ENCODE measurements at places on chromosomes 11 and 22.

- no peak for DNase-seq
Observed at GRCh38 chr11:44860346-44860745, 90.3 kb downstream of the TP53I11 start.

GRCh38 chr11:15886866-15887265 lies 469.5 kb downstream of the SOX6 start:
- no peak for DNase-seq

- no peak for DNase-seq
Observed at GRCh38 chr11:94870422-94870821, 102.3 kb downstream of the AMOTL1 start.

DNA sequence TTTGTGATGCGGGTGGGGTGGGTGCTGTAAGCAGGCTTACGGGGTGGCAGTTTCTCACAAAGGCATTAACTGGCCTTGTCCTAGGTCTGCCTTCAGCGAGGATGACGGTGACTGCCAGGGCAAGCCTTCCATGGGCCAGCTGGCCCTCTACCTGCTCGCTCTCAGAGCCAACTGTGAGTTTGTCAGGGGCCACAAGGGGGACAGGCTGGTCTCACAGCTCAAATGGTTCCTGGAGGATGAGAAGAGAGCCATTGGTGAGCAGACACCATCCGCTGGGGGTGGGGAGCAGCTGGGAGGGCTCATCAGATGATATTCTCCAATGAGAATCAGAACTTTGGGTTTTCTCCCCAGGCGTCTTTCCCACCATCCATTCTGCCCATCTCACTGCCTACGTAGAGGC lies 5.8 kb downstream of the TCN2 start:
- no peak for DNase-seq

- DNase-seq: no peak
Observed at GRCh38 chr11:83158965-83159901, 2.3 kb downstream of the PCF11 start.

- DNase-seq: peak; percentile 29
Observed at GRCh38 chr11:116993599-116993998, 104.6 kb downstream of the SIK3 start.

DNA sequence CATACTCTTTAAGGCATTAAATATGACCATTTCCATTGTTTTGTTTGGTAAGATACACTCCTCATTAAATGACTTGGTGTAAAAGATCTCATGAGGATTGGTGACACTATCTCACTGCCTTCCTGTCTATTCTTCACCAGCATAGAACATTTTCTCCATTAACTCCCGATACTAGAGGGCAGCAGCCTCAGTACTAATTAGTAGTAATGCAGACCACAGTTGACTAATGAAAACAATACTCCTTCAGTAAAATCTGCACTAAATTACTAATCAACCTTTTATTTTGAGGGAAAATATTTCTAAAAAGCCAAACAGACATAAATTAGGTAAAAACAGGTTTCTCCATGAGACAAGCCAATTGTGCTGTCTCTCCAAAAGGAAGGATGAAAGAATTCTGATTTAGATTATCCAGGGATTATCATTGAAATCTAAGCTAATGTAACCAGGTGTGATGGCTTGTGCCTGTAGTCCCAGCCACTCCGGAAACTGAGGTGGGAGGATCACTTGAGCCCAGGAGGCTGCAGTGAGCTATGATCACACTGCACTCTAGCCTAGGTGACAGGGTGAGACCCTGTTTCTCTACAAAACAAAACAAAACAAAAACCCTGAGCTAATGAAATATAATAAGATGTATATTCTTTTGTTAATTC lies 9.4 kb downstream of the PGM2L1 start:
- DNase-seq: peak; percentile 83

DNA sequence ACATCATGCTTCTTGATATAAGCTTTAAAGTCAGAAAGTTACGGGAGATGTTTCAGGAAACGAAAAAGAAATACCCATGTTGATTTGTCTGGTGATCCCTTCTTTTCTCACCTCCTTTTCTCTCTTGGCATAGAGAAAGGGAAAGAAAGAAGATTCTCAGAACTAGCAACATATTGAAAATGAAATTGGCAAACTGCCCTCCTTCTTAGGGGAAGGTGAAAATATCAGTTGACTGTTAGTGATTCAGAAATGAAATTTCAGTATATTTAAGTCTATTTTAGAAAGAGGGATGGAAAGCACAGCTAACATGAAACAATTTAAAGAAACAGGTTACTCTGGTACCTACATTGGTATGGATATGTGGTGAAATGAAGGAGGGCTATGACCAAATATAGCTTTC lies 918.1 kb downstream of the METTL15 start:
- DNase-seq: no peak

GRCh38 chr11:2699531-2700414 lies at the start of gene KCNQ1OT1:
Gene KCNQ1OT1, minus strand, starts transcription at chr11:2699994.
- peak; percentile 93 for DNase-seq

GRCh38 chr11:102070766-102071165 lies 23.5 kb downstream of the CFAP300 start:
- DNase-seq: no peak

DNA sequence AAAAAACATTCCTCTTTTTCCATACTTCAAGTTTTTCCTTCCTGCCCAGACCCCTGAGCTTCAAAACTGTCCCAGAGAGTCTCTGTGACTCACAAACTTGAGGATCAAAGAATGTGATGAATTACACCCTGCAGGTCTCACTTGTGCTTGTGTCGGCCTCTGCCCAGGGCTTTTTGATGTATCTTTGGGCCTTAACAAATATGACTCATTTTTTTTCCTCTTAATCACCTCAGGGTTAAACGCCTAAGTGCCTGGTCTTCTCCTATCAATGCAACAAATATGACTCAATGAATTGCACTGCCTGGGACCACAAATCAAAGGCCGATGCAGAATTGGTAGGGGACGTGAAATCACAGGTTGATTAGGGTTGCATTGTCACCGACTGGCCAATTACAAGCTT lies 267.7 kb downstream of the LARGE1 start:
- no peak for DNase-seq

DNA sequence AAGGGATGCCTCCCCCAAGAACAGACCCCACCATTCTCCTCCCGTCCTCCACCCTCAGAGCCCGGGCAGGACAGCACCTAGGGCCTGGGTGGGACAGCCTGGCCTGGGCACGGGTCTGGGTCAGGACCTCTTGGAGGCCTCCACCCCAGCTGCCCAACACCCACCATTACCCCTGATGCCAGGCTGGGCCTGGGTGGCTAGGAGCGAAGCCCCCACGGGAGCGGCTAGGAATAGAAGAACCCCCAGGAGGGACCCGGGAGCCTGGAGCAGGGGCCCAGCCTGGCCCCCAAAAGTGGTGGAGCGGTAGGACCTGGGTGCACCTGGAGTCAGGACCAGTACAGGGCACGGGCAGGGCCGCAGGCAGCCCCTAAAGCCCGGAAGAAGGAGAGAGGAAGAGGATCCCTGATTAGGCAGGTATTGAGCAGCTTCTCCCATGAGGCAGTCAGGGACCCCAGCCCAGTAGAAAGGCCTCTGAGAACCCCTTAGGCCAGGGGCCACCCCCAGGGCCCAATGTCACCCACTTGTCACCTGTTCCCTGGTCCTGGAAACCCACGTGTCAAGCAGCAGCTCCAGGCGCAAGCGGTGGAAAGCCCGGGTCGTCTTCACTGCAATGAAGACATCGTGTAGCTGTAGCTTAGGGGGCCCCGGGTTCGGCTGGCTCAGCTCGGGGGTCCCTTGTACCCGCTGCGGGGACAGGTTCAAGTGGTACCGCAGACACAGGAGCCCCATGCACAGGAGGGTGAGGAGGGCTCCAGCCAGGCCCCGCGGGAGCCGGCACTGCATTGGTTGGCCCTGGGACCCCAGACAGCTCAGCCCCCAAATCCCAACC lies 575 bp downstream of the MFNG start:
- no peak for DNase-seq

GRCh38 chr11:113974741-113975470 lies at the start of gene HTR3A:
Gene HTR3A, plus strand, starts transcription at chr11:113975108. Its CDS starts 218 bp downstream, at chr11:113975326.
- no peak for DNase-seq

GRCh38 chr11:97231231-97231630 lies 841.4 kb downstream of the JRKL start:
- no peak for DNase-seq
